ENCODE measurements at places on chromosomes 1 and 21.

DNA sequence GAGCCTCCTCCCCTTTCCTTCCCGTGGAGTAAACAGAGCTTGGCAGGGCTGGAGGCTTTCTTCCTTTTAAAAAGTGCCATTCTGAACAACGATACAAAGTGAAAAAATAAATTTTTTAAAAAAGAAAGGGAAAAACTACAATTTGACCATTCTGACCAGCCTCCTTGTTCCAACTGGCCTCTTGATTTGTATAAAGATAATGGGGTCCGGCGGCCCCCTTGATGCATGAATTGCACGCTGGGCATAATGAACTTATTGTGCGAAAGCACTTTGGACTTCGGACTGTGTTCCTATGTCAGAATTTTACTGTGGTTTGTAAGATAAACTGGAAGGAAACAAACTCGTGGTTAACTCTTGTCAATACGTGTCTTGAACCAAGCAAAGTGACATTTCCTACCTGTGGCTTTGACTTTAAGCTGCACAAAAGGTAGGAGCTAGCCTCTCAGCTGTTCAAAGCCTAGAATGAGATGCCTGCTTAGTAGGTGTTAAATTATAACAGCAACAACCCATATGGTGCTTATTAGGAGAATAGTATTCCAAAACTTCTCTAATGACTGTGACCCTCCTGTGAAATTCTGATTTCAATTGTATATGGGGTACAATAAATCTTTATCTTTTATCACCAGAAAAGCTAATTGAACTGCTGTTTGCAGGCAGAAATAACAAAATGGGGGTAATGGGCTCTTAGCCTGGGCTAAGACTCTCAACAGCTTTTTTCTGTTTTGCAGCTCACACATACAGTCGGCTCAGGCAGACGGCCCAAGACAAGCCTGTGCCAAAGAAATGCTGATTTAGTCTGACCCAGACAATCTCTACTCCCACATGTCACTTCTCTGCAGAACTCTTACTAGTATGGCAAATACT, 9.3 kb downstream of the IRF2BP2 start:
- peak; percentile 61 for DNase-seq

GRCh38 chr1:21651214-21652042, 17.7 kb downstream of the RAP1GAP start:
- peak; percentile 19 for DNase-seq

GRCh38 chr1:229024528-229025130, 246.3 kb upstream of the RAB4A start:
- no peak for DNase-seq

DNA sequence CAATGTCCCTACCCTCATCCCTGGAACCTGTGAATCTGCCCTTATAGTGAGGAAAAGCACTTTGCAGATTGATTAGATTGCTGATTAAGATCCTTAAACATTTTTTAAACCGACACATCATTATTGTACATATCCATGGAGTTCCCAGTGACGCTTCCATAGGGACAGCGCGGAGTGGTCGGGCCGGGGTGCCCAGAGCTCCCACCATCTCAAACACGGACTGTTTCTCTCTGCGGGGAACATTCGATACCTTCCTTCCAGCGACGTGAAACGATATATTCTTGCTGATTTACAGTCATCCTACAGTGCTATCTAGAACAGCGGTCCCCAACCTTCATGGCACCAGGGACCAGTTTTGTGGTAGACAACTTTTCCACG, 4.0 kb downstream of the KRTAP10-12 start:
- no peak for DNase-seq

GRCh38 chr1:93666613-93667384, 14.8 kb downstream of the BCAR3 start:
- no peak for DNase-seq

All from activated CD4-positive, alpha-beta T cell treated with anti-CD3 and anti-CD28 coated beads, Interleukin-2, Interleukin-4, amounts not matched to agents 100 ng/mL and 50 ng/mL, durations not matched to agents 16 hours and 8 hours (primary cell).